ENCODE measurements at places on chromosomes 6 and 20.

GRCh38 chr20:46683668-46683938, 5.6 kb downstream of the TP53RK start:
- DNase-seq, result no peak

- no peak for DNase-seq
Observed at GRCh38 chr20:9075264-9076095, 6.6 kb downstream of the PLCB4 start.

DNA sequence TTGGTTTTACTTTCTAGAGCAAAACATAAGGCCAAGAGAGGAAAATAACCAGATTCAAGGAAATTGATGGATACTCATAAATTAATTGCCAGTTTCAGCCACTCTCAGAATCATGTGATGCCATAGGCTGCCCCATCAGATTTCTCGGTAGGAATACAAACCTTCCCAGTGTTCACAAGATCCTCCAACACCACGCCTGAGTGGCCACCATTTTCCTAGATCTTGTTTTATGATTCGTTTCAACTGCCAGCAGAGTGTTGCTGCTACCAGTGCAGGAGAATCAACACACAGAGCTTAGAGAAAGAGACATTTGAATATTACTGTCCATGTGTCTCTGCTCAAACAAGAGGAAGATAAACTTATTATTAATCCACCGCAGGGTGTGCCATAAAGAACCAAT, 434.2 kb upstream of the CDH4 start:
- no peak for DNase-seq

- peak; percentile 48 for DNase-seq
Observed at GRCh38 chr6:13813621-13814175, 659 bp downstream of the MCUR1 start.

Measured in A549 (cell line).